ENCODE measurements at places on chromosomes 2 and 18. TPM values are rescaled to one million over a fixed set of nuclear protein-coding genes. Genes with fewer than 3 reads are reported as not detected.

GNAL gene
- 59.8 TPM for total RNA-seq

ARHGAP15 gene
- 19.4 TPM for total RNA-seq

LIMS2 gene
- 2.5 TPM for total RNA-seq

RESP18 gene
- not detected for total RNA-seq

NLRC4 gene
- total RNA-seq = 0.31 TPM

ARHGAP28 gene
- total RNA-seq = 17.5 TPM

RAX gene
- total RNA-seq = not detected

MERTK gene
- 5.9 TPM for total RNA-seq

TRIM54 gene
- not detected for total RNA-seq

FBXO48 gene
- 0.94 TPM for total RNA-seq

LYG2 gene
- not detected for total RNA-seq

L3MBTL4 gene
- total RNA-seq = 13.1 TPM

AAK1 gene
- total RNA-seq = 86.4 TPM

C2orf74 gene
- 2.5 TPM for total RNA-seq

TM4SF20 gene
- total RNA-seq = not detected

KIF5C gene
- total RNA-seq = 398 TPM

ELP2 gene
- 197 TPM for total RNA-seq

MAPK4 gene
- 23.8 TPM for total RNA-seq

GATA6 gene
- not detected for total RNA-seq

C2orf15 gene
- 1.6 TPM for total RNA-seq

CCDC74A gene
- total RNA-seq = 7.2 TPM

ZNF385B gene
- 18.2 TPM for total RNA-seq

ABCG5 gene
- total RNA-seq = not detected

NOTO gene
- total RNA-seq = not detected

RBM45 gene
- total RNA-seq = 30.7 TPM

ST8SIA3 gene
- 16.6 TPM for total RNA-seq

PLGLB1 gene
- total RNA-seq = 44.1 TPM

HOXD13 gene
- total RNA-seq = not detected

FBLN7 gene
- 2.5 TPM for total RNA-seq

TCF23 gene
- total RNA-seq = not detected

NPAS2 gene
- 10.6 TPM for total RNA-seq

CPO gene
- not detected for total RNA-seq

ZFP36L2 gene
- 2.8 TPM for total RNA-seq

DLX1 gene
- 31.6 TPM for total RNA-seq

SRD5A2 gene
- total RNA-seq = not detected

SMAD2 gene
- total RNA-seq = 77.3 TPM

CTAGE1 gene
- total RNA-seq = not detected

SCN3A gene
- total RNA-seq = 313 TPM

EHD3 gene
- 10.3 TPM for total RNA-seq

GEN1 gene
- 16.6 TPM for total RNA-seq

SNTG2 gene
- 8.5 TPM for total RNA-seq

RTP5 gene
- 3.1 TPM for total RNA-seq

LDLRAD4 gene
- total RNA-seq = 299 TPM

FSIP2 gene
- total RNA-seq = 11.0 TPM
